Natural killer cell (primary cell): ENCODE measurements at places on chromosomes 7 and 10.
A peak's percentile ranks its signal among the peaks of the same experiment; 100 is the strongest.

- no peak for DNase-seq
- no peaks in the 10 kb centered on the region for H3K4me1 ChIP-seq
- no peak overlapping the region for H3K4me3 ChIP-seq
- no peaks in the 10 kb centered on the region for H3K27me3 ChIP-seq
- no peak overlapping the region for H3K27ac ChIP-seq
- H3K36me3 ChIP-seq: no peaks in the 10 kb centered on the region
Observed at GRCh38 chr7:29130096-29130495, 16.2 kb downstream of the CPVL start.

DNA sequence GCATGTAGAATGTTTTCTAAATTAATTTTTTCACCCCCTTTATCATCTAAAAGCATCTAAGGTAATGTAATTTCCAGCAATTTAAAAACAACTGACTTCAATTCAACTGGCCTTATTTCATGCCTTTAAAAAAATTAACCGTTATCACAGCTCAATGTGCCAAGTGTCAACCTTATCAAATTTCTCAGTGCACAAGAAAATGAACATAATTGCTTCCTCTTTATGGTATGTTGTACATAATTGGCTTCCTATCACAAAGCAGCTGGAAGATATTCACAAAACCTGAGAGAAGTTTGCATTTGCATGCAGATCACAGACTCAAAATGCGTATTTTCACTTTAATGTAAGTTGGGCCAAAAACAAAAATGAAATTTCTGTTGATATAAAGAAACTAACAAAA is 966.4 kb downstream of the GRM8 start:
- H3K36me3 ChIP-seq: no peaks in the 10 kb centered on the region
- H3K4me1 ChIP-seq: no peaks in the 10 kb centered on the region
- no peak for DNase-seq
- no peaks in the 10 kb centered on the region for H3K27me3 ChIP-seq
- H3K27ac ChIP-seq: no peak overlapping the region
- H3K4me3 ChIP-seq: no peak overlapping the region

- no peak for DNase-seq
- peaks cover 2% of the 10 kb centered on the region for H3K27me3 ChIP-seq
- no peak overlapping the region for H3K4me3 ChIP-seq
- no peaks in the 10 kb centered on the region for H3K36me3 ChIP-seq
- no peaks in the 10 kb centered on the region for H3K4me1 ChIP-seq
- H3K27ac ChIP-seq: no peak overlapping the region
Observed at GRCh38 chr10:126459878-126460481, 71.7 kb upstream of the ADAM12 start.

GRCh38 chr7:127690337-127690736 is 38.3 kb downstream of the SND1 start:
- H3K27me3 ChIP-seq: no peaks in the 10 kb centered on the region
- H3K36me3 ChIP-seq: peaks cover 35% of the 10 kb centered on the region
- no peak overlapping the region for H3K4me3 ChIP-seq
- no peaks in the 10 kb centered on the region for H3K4me1 ChIP-seq

GRCh38 chr7:157986051-157986450 is 601.6 kb downstream of the PTPRN2 start:
- no peak overlapping the region for H3K27ac ChIP-seq
- no peak overlapping the region for H3K4me3 ChIP-seq
- no peaks in the 10 kb centered on the region for H3K36me3 ChIP-seq
- H3K27me3 ChIP-seq: no peaks in the 10 kb centered on the region

DNA sequence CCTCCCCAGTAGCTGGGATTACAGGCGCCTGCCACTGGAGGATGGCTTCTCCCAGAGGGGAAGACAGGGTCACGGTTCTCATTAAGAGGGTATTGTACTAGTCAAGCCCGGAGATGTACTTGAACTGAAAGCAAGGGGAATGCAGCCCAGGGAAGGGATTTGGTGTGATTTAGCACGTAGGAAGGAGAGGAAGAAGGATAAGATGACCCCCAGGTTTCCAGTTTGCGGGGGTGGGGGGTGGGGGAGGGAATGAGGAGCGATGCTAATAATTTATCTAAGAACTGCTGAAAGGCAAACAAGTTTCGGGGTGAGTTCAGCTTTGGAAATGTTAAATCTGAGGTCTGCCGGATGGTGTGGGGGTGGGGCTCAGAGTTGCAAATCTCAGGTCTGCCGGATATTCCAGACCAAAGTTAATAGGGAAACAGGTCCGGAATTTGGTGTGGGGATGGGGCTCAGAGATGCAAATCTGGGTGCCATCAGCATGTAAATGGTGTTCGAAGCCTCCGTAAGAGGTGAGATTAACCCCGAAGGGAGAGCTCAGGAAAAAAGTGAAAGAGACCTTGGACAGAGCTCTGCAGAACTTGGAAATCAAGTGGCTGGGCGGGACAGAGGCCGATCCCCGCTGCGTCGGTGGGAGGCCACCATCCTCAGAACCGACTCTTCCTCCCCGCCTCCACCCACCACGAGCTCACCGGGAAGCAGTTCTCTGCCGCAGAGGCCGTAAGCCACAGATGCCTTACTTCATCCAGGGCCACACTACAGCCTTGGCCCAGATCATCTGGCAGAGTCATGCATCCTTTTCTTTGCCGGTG is 1.6 kb upstream of the SEPHS1 start:
- H3K36me3 ChIP-seq: no peaks in the 10 kb centered on the region
- peaks cover 37% of the 10 kb centered on the region for H3K4me1 ChIP-seq
- no peak overlapping the region for H3K27ac ChIP-seq
- no peaks in the 10 kb centered on the region for H3K27me3 ChIP-seq
- DNase-seq: peak; percentile 51

DNA sequence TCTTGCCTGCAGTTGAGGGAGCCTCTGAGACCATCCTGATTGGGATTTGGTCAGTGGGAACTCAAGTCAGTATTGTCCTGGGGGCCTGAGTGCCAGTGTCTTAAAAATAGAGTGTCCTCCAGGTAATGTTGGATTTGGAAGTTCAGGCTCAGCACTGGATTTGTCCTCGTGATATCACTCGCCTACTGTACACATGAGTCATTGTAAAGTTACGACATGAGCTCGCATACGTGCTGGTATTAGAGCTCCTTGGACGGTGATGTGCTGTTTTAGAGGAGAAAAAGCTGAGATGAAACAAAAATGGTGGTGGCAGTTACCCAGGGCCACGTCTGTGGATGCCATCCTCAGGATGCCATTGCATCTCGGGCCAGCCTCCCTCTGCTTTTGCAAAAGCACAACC is 78.2 kb downstream of the MGMT start:
- DNase-seq: no peak
- no peaks in the 10 kb centered on the region for H3K36me3 ChIP-seq
- H3K27me3 ChIP-seq: no peaks in the 10 kb centered on the region

- H3K4me3 ChIP-seq: no peak overlapping the region
- H3K27ac ChIP-seq: peak overlapping the region; percentile 53
- peaks cover 79% of the 10 kb centered on the region for H3K4me1 ChIP-seq
Observed at GRCh38 chr7:151012911-151013347, 11.4 kb downstream of the ATG9B start.

- H3K27ac ChIP-seq: no peak overlapping the region
- no peaks in the 10 kb centered on the region for H3K27me3 ChIP-seq
Observed at GRCh38 chr10:121371836-121372235, 226.4 kb downstream of the FGFR2 start.

GRCh38 chr7:80883154-80884025 is 35.5 kb downstream of the SEMA3C start:
- no peak overlapping the region for H3K4me3 ChIP-seq
- no peaks in the 10 kb centered on the region for H3K27me3 ChIP-seq
- no peaks in the 10 kb centered on the region for H3K36me3 ChIP-seq
- DNase-seq: no peak
- H3K4me1 ChIP-seq: no peaks in the 10 kb centered on the region
- no peak overlapping the region for H3K27ac ChIP-seq

DNA sequence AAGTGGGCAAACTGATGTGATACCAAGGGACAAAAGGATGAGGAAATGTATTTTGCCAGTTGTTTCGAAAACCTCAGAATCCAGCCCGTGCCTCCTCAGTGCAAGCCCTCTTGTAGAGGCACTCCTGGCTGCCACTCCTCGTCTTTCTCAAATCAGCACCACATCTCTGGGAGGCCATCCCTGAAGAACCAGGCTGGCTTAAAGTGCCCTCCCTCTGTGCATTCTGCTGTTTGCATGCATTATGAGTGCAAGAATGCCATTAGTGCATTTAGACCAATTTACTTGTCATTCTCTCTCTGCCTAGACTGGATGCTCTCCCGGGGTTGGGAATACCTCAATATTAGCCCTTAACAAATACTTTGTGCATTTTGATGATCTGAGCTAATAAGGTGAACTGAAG is 19.9 kb upstream of the FAM180A start:
- no peak overlapping the region for H3K4me3 ChIP-seq
- H3K4me1 ChIP-seq: no peaks in the 10 kb centered on the region
- H3K36me3 ChIP-seq: no peaks in the 10 kb centered on the region
- H3K27ac ChIP-seq: no peak overlapping the region
- DNase-seq: no peak

DNA sequence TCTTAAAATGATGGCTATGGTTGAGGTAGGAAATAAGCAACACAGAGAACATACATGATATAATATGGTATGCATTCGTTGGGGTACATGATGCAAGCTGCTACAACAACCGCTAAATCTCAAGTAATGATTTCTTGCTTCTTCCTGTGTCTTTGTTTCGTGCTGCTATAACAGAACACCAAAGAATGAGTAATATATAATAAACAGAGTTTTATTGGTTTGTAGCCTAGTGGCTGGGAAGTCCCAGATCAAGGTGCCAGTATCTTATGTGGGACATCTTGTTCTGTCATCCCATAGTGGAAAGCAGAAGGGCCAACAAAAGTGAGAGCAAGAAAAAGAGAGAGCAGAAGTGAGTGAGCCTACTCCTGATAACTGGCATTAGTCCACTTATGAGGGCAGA is 689.7 kb downstream of the SUGCT start:
- no peaks in the 10 kb centered on the region for H3K36me3 ChIP-seq
- no peak overlapping the region for H3K4me3 ChIP-seq
- H3K27me3 ChIP-seq: no peaks in the 10 kb centered on the region
- H3K4me1 ChIP-seq: no peaks in the 10 kb centered on the region
- no peak overlapping the region for H3K27ac ChIP-seq

GRCh38 chr10:35562427-35562826 is 42.7 kb upstream of the GJD4 start:
- H3K36me3 ChIP-seq: peaks cover 11% of the 10 kb centered on the region
- no peak overlapping the region for H3K4me3 ChIP-seq
- H3K27ac ChIP-seq: no peak overlapping the region
- no peak for DNase-seq

DNA sequence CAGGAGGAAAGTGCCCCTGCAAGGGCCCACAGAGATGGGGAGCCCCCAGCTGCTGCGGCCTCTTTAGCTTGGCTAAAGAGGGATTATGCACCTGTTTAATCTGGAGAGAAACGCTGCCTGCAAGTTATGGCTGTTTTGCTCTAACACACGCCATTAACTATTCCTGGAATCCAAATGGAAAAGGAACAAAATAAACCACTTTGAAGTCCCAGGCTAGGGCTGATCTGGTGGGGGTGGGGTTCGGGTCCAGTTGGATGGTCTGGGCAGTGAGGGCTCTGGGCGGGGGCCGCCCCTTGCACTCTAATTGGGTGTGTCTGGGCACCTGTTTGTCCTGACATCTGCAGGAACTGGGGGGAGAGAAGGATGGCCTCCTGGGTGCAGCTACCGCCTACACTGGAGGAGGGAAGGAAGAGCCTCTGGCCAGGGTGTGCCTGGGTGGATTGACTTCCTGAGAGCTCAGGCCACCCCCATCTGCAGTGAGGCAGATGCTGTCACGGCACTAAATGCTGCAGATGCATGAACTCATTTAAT is 300.6 kb downstream of the ZEB1 start:
- no peaks in the 10 kb centered on the region for H3K4me1 ChIP-seq
- H3K27me3 ChIP-seq: no peaks in the 10 kb centered on the region
- H3K4me3 ChIP-seq: no peak overlapping the region
- no peak overlapping the region for H3K27ac ChIP-seq
- H3K36me3 ChIP-seq: no peaks in the 10 kb centered on the region

- no peak overlapping the region for H3K27ac ChIP-seq
- peaks cover 3% of the 10 kb centered on the region for H3K36me3 ChIP-seq
- no peaks in the 10 kb centered on the region for H3K27me3 ChIP-seq
- H3K4me3 ChIP-seq: no peak overlapping the region
- no peak for DNase-seq
Observed at GRCh38 chr10:72375585-72375984, 20.9 kb upstream of the DNAJB12 start.

- DNase-seq: no peak
- H3K27me3 ChIP-seq: no peaks in the 10 kb centered on the region
Observed at GRCh38 chr7:12056381-12056780, 154.7 kb upstream of the TMEM106B start.

DNA sequence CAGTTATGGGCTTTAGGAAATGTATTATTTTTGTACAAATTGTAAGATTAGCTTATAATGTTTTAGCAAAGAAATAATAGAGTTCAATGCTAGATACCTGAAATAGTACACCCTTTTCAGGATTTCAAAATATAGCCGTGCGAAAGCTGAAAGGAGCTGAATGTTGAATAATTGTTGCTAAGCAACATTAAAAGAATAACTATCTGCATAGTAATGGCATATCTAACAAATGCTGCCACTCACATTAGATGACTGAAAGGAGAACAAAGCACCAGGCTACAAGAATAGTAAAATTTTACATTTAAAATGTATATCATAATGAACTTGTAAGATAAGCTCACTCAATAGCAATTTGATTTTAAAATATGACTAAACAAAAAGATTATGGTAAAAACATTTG is 82.5 kb downstream of the SDHAF3 start:
- H3K4me1 ChIP-seq: no peaks in the 10 kb centered on the region
- no peaks in the 10 kb centered on the region for H3K36me3 ChIP-seq
- no peak overlapping the region for H3K27ac ChIP-seq
- no peak for DNase-seq
- H3K27me3 ChIP-seq: no peaks in the 10 kb centered on the region
- no peak overlapping the region for H3K4me3 ChIP-seq

DNA sequence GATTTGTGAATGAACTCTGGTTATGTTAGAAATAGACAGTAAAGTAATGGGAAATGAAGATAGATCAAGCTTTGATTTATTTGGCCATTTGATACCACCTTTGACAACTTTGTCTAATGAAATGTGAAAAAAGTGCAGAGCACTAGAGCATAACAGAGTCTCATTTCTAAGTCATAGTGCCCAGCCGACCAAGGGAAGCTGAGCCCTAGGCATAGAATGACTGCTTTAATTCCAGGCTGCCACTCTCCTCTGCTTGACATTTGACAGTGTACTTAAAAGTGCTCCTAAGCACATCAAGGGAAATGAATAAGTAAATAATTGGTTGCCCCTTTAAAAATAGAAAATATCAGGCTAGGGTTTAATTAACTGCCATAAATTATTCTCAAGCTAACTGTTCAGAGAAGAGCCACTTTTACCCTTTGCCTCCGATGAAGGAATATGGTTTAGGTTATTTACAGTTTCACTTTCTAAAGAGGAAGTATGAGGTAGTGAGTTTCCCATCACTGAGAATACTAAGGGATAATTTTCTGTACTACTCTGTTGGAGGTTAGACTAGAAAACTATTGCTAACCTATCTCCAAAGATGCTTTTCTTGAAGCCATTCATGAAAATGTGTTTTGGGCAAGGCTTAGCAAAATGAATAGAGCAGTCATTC is 591.6 kb downstream of the REEP3 start:
- no peaks in the 10 kb centered on the region for H3K36me3 ChIP-seq
- H3K4me1 ChIP-seq: no peaks in the 10 kb centered on the region
- H3K27ac ChIP-seq: no peak overlapping the region
- H3K4me3 ChIP-seq: no peak overlapping the region
- DNase-seq: no peak
